ENCODE measurements at places on chromosomes 2 and 18.
A peak's percentile ranks its signal among the peaks of the same experiment; 100 is the strongest.

- peak; percentile 77 for DNase-seq
These were observed 25.8 kb downstream of the BIN1 start for GRCh38 chr2:127080938-127081755.

DNA sequence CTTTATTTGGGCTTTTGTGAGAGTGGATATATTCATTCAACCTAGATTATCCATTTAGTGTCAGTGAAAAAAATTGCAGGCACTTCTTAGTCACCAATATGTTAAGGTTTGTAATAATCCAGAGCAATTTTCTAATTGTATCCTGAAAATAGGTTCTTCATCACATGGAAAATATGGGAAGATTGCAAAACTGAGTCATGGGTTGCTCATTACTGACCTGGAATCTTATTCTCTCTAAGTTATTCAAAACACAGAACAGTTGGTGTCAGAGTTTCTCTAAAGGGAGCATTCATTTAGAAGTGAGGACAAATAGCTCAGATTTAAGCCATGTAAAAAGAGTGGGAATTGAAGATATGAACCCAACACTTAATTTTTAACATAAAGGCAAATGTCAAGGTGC is 181.3 kb downstream of the IKZF2 start:
- DNase-seq = no peak

DNA sequence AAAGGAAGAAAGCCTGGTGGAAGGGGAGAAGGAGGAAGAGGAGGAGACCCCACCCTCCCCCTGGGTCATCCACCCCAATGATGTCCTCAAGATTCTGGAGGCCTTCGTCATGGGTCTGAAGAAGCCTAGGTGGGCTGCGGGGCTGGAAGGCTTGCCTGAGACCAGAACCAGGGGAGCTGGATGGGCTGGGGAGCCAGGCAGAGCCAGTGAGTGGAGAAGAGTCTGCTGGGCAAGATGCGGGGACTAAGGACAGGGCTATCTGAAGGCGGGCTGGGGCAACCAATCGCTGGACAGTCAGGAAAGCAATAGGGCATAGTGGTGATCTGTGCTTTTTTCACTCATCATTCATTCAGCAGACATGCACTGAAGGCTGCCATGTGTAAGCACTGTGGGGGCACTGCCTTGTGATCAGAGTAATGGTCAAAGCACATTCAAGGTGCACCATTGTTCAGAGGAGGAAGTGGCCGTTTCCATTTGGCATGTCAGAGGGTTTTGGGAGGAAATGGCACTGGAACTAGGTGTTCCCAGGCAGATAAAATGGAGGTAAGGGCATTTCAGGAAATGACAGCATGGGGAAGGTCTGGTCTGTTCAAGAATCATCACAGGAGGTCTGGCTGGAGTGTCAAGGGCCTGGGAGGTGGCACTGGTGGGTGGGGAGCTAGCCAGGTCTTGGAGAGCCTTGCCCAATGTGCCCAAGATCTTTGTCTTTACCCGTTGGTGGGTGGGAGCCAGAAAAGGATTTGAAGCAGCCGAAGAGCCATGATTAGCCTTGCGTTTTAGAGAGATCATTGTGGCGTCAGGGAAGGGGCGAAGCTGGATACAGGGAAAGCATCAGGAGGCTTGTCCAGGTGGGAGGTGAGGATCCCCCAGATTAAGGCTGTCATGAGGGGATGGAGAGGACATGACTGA is 24.2 kb downstream of the OTOF start:
- DNase-seq = no peak

DNA sequence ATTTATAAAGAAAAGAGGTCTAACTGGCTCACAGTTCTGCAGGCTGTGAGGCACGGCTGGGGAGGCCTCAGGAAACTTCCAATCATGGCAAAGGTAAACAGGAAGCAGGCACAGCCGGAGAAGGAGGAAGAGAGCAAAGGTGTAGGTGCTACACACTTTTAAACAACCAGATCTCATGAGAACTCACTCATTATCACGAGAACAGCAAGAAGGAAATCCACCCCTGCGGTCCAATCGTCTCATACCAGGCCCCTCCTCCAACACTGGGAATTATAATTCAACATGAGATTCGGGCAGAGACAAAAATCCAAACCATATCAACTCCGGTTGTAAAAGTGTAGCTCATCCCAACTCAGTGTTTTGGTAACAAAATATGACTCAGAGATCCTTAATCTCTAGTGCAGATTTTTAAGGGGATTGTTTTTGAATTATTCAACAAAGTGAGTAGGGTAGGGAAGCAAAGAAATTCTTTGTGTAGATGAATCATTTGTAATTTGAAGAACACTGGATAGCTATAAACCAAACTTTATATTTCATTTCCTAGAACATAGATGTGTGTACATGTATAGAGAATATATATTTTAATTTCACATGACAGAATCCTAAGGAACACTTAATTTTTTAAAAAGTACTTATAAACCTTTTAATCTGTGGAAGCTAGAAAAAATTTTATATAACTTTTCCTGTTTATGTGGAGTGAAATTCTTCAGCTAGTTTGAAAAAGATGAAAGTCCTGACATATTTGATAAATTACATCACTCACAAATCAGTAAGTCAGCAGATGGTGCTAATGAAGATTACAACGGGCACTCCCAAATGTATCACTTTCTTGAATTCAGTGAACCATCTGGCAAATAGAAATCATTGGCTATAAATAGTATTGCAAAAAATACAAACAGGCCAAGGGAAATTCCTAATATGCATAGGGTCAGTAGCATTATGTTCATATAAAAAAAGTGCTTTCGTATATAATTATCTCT is 130.1 kb downstream of the OLA1 start:
- DNase-seq = peak; percentile 81

DNA sequence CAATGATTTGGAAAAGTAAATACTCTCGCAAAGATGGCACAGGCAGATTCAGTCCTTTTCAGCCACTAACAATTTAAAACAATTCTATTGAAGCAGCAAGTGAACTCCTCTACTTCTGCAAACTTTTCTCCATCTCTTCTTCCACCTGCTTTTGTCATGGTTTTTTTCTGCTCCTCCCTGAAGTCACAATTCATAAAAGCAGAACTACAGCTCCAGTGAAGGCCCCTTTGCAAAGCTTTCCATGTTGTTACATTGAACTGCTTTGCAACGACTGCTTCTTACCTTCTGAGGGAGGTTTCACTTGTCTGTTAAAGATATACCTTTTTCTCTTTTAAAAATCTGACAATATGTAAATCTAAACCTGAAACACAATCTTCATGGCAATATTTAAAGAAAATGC is 3.7 kb upstream of the SERTAD2 start:
- no peak for DNase-seq

- DNase-seq = no peak
These were observed 104.8 kb downstream of the TANC1 start for GRCh38 chr2:159073256-159073655.

- no peak for DNase-seq
These were observed 40.9 kb upstream of the TRIM43B start for GRCh38 chr2:95525294-95526035.

GRCh38 chr2:6679471-6679870 is 186.2 kb downstream of the CMPK2 start:
- DNase-seq = no peak

GRCh38 chr2:42860319-42861094 is 68.1 kb upstream of the HAAO start:
- DNase-seq = no peak

GRCh38 chr2:235171550-235172031 is 219.8 kb downstream of the SH3BP4 start:
- peak; percentile 4 for DNase-seq

DNA sequence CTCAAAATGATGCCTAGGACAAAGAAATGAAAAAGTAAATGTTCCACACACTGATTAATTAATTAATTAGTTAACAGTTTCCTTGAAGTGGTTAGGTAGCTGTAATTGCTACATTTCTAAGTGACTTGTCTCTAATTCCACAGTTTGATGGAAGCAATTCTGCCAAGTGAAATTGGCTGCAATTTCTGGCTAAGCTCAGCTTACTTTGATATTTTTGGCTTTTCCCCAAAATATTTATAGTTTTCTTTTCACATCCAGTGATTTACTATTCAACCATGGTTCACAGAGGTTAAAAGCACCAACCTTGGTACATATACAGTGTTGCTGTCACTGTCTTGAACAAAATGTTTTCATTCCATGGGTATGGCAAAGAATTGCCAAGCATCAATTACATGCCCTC is 459.5 kb upstream of the CDH20 start:
- DNase-seq = no peak

DNA sequence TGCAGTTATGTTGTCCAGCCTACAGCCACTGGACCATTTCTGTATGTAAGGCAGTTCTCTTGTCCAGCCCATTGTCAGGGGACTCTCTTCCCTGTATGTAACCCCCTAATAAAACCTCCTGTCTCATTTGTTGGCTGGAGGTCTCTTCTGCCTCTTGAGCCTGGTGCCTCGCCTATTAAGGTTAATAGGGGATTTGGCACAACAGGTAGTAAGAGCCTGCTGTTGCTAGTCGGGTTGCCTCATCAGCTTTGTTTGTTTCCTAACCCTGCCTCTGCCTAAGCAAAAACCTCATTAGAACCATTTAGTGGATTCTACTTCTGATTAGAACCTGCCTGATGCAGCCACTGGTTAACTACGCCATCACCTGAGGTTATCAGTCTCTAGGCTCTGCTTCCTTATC is 62.2 kb upstream of the STPG4 start:
- peak; percentile 27 for DNase-seq

DNA sequence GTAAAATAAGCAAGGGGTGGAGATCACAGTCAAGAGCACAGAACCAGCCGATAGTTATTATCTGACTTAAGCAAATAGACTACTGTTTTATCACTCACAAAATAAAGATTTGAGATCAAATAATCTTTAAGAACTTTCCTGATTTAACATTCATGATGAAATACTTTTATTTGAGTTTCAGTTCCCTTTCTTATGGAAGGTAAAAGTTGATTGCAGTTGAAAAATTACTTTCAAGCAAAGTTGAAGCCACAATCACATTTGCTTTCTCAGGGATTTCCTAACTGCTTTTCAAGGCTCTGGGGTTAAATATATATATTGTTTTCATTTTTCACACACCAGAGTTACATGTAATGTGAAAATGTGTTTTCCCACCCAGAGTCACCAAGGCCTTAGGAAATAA is 599.5 kb downstream of the KCNJ3 start:
- DNase-seq = no peak

DNA sequence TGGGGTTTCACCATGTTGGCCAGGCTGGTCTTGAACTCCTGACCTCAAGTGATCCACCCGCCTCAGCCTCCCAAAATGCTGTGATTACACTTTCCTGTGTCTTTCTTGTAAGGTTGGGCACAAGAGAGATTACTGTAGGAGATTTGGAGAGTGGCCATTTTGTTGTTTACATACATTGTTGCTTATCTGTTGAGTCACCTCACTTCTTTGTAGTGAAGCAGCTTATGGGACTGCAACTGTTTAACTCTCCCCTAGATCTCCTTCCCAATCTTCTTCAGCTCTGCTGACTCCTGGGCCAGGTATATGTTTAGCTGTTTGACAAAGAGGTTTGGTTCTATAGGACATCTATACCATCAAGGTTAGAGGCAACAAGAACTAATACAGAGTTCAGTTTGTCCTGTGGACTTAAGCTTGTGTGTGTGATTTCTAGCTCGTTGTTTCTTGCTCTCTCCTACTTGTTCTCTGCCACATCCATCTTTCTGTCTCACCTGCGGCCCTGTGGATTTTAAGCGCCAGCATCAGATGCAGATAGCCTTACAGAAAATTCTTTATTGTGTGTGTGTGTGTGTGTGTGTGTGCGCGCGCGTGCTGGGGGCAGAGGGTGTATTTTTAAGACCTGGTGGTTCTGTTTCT is 95.4 kb downstream of the HAUS1 start:
- DNase-seq = no peak

DNA sequence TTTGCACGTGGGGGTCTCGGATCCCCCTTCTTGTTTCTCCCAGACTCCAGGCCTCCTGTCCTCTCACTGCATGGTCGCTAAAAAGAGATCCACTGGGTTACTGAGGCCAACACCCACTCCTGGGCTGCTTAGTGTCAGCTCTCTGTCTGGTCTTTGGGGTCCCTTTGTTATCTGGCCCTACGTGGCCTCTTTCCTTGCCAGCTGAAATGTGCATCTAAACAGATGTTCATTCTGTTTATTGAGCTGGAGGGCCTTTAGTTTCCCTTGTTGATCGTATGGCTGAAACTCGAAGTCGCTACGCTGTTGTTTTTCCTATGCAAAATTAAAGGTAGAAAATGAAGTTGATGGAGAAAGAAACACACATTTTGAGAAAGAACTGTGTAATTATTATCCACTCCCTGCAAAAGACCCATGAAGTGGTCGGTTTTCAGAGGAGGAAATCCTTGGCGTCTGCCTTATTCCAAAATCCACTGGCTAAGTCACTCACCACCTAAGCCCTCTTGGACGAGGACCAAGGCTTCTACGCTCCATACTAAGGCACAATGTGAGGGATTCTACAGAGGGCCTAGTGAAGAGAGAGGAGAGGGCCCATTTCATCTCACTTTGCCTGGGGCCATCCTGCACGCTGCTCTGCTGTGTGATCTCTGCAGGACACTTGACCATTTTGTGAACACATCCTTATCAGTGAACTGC is 105.3 kb downstream of the GLI2 start:
- no peak for DNase-seq

DNA sequence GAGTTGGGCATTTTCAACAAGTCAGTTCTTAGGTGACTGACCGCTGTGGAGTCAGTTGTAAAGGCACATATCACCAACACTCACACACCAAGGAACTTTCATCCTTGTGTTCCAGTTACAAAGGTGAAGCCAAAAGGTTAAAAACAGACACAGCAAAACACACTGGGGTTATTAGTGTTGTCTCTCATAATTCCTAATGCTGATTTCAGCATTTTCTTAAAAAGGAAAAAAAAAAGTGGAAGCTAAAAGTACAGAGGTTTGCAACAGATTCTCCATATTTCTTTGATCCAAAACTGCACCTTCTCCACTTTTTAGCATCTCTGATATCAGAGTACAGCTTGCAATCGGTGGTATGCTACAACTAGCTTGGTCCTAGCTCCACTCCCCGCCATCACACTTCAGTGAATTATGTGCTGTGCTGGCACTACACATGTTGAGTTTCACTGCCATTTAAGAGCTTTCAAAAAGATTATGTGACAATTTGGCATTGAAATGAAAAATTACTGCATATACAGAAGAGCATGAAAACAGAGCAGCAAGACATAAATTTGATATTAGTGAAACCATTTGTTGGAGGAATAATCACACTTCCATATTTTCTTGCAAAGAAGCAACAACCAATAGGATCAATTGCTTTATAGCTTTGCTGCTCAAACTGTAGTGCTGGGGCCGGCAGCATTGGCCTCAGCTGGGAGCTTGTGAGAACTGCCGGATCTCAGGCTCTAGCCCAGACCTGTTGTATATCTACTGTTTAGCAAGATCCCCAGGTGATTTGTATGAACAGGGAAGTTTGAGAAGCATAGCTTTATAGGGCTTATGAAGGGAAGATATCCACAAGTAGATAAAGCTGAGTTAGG is 62.3 kb upstream of the DAPL1 start:
- no peak for DNase-seq

GRCh38 chr2:241929551-241930490 is 60.3 kb downstream of the RTP5 start:
- no peak for DNase-seq

Measured in NCI-H524 (cell line).